ENCODE measurements at places on chromosomes 1 and 21.
A peak's percentile ranks its signal among the peaks of the same experiment; 100 is the strongest.

DNA sequence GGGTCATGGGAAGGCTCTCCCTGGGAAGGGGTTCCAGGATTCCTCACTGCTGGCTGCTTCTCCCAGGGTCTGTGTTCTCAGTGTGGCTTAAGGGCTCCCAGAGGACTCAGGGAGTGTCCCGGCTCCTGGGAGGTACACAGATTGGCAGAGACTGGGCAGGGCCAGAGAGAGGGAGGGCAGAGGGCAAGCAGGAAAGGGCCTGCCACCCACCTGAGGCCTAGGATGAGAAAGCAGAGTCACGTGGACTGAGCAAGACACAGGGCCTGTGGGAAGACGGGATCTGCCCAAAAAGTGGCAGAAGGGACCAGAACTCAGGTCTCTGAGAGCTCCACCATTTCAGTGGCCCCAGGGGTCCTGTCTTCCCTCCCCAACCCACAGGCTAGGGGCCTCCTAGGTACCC is 871 bp downstream of the SLFNL1 start:
- no peak for DNase-seq

GRCh38 chr21:25360593-25360992 is 246.7 kb downstream of the MRPL39 start:
- no peak for DNase-seq

GRCh38 chr1:35192056-35192852 is 691 bp downstream of the SFPQ start:
- peak; percentile 83 for DNase-seq

GRCh38 chr1:107142140-107142542 is 1.3 kb downstream of the NTNG1 start:
- no peak for DNase-seq

DNA sequence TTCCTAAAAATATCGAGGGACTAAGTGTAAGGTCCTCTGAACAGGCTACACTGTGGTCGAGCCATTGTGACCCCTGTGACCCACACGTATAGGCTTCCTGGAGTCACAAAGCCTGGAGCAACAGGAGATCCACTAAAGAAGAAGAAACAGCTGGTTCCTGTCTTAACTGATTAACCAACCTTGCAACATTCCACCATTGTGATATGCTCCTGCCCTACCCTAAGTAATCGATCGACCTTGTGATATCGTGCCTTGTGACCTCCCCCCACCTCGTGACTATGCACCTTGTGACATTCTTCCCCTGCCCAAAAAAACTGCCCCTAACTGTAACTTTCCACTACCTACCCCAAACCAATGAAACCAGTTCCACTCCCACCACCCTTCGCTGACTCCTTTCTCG is 304.6 kb upstream of the FAM78B start:
- DNase-seq, result no peak

GRCh38 chr1:109618661-109619575 is 498 bp downstream of the GNAT2 start:
- no peak for DNase-seq

- no peak for DNase-seq
These were observed 48.8 kb downstream of the XPR1 start for GRCh38 chr1:180680558-180681144.

DNA sequence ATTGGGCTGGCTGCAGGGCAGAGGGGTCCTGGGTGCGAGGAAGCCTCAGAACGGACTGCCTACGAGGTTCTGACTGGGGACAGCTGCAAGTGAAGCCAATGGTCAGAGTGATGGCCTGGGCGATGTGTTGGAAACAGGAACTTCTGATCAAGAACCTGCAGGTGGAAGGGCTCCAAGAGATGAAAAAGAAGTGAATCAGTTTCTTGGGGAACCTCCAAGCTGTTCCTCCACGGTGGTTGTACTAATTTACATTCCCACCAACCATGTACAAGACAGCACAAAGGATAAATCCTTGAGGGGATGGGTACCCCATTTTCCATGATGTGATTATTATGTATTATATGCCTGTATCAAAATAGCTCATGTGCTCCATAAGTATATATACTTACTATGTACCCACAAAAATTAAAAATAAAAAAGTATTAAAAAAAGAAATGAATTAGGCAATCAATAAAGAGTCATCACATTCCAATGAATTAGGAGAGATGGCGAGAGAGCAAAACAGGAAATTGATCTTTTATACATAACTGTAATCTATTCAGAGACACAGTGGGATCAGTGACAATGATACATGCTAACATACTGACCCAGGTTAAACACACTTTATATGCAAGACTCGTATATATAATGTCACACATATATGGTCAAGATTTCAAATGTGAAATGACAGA is 58.1 kb downstream of the PTPN14 start:
- no peak for DNase-seq

GRCh38 chr21:39263372-39263771 is 50.1 kb downstream of the BRWD1 start:
- no peak for DNase-seq

DNA sequence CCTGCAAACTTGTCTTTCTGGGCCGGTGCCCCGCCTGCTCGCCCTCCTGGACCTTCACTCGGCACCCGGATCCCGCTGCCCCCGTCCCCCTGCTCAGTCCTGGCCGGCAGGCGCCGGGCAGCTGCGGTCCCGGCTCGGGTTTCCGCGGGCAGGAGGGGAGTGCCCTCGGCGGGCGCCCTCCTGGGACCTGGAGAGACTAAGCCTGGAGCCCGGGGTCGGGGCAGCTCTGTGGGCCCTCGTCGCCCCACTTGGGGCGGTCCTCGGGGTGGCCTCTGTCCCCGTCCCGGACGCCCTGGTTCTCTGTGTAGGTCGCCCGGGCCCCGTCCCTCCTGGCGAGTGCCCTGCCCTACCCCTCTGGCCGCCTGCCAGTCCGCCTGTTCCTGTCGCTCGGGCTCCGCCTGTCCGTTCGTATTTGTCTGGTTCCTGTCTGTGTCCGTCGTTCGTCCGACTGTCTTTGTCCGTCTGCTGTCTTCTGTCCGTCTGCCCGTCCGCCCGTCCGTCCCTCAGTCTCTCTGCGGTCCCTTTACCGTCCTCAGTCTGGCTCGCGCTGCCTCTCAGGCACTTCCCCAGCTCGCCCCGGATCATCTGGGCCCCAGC is 490 bp downstream of the SERINC2 start:
- no peak for DNase-seq

GRCh38 chr1:61482170-61482734 is 242.7 kb downstream of the TM2D1 start:
- DNase-seq, result no peak

DNA sequence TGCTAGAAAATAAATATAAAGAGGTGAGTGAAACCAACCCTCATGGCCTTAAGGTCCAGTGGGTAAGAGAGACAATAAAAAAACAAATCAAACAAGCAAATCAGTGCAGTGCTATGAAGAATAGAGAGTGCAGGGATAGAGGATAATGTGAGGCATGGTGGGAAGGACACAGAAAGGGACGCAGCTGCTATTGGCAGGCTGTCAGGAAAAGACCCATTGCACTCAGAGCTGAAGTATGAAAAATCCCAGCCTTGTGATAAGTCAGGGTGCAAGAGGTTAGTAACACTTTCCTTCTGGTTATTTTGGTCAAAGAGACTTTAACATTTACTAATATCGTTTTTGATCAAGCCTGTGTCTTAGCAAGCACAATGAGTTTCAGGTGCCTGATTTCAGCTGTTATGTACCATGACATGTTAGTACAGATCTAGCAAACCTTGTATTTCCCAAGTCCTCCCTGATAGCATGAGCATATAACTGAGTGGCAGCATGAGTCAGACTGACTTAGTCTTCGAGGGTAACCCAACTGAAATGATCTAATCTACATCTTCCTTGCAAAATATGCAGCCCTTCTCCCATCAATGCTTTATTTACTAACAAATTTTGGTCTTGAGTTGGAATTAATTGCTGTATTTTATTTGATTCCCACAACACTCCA is 31.7 kb downstream of the CHML start:
- DNase-seq, result no peak

- no peak for DNase-seq
These were observed 26.6 kb downstream of the DHRS3 start for GRCh38 chr1:12591267-12591938.

DNA sequence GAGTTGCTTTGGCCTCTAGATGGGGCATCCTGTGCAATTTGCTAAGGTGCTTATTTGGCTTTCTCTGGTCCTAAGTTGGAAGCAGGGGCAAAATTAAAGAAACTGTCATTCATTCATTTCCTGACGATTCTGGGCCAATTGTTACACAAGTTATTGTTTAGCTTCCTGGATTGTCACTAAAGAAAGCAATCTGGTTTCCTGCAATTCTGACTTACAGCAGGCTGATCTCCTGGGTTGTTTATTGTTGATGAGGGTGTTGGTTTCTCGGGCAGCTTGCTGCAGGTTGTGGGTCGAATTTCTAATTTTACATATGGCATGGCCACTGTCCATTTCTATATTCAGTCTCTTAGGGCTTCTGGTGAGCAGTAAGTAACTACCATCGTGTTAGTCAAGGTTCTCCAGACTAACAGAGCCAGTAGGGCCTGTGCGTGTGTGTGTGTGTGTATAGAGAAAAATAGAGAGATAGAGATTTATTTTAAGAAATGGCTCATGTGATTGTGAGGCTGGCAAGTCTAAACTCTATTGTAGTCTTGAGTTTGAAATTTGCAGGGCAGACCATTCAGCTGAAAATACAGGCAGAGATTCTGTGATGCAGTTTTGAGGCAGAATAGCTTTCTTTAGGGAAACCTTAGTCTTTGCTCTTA is 30.4 kb downstream of the CTH start:
- no peak for DNase-seq

DNA sequence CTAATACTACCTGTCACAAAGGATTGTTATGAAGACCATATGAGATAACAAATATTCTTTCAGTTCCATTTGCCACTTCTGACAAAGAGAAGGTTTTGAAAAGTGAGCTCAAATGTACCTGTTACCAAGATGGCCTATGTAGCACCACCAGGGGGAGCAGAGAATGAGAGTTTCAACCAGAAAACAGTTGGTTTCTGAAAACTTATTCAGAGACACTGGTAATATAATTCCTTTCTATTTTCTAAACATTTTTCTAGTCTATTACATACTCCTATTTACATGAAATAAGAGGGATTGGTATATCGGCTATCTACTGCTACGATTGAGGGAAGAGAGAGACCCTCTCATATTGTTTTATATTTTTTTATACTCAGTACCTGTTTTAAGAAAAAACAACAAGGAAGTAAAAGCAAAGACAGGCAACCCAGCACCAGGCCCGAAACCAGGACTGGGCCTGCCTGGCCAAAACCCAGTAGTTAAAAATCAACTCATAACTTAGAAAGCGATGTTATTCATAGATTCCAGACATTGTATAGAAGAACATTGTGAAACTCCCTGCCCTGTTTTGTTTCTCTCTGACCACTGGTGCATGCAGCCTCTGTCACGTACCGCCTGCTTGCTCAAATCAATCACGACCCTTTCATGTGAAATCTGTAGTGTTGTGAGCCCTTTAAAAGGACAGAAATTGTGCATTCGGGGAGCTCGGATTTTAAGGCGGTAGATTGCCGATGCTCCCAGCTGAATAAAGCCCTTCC is 48.3 kb downstream of the IL23R start:
- peak; percentile 25 for DNase-seq

GRCh38 chr1:96752394-96752793 is 30.8 kb downstream of the PTBP2 start:
- no peak for DNase-seq

DNA sequence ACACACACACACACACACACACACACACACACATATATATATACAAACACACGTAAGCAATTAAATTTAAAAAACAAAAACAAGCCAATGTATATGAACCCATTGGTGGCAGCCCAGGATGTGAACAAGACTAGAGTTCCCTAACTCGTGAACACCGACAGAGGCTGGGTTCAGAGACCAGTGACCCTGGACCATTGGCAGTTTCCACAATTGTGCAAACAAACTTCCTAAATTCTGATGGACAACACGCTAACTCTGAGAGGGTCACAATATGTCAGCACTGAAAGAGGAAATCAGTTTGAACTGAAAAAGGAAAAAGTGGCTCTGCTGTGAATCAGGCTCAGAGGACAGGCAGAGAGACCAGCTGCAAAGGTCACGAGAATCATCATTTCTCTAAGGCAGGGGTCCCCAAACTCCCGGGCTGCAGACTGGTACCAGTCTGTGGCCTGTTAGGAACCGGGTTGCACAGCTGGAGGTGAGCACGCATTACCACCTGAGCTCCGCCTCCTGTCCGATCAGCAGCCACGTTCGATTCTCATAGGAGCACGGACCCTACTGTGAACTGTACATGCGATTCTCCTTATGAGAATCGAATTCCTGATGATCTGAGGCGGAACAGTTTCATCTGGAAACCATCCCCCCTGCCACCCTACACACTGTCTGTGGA is 50.5 kb upstream of the ERO1B start:
- no peak for DNase-seq

- no peak for DNase-seq
These were observed 38.9 kb downstream of the MCOLN2 start for GRCh38 chr1:84957966-84958365.

GRCh38 chr1:213192026-213192425 is 141.0 kb downstream of the RPS6KC1 start:
- no peak for DNase-seq
